Skin of body (tissue), 3 donors: ENCODE measurements at places on chromosomes 12 and 14.

- DNase-seq = no peak
Observed at GRCh38 chr12:130818272-130818634, 20.8 kb downstream of the STX2 start.

DNA sequence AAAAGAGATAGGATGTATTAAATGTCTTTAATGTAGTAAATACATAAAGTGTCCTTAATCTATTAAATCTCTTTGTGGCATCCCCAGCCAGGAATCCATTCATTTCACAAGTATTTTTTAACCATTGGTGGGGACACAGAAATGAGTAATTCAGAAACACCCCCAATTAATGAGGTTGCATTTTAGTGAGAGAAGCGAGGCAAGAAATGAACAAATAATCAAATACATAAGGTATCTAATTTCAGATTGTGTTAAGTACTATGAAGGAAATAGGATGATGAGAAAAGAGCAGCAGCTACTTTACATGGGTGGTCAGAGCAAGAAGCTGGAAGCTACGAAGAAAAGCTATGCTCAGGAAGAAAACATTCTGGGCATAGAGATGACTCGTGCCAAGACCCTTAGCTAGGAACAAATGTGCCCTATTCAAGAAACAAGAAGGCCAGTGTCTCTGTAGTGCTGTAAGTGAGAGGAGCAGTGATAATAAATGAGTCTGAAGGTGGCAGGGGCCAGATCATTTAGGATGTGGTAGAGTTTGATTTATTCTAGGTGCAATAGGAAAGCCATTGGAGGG lies 60.5 kb upstream of the IGF1 start:
- DNase-seq = no peak

GRCh38 chr14:75877292-75877691 lies 104.5 kb downstream of the TGFB3 start:
- DNase-seq = peak; percentile 49

DNA sequence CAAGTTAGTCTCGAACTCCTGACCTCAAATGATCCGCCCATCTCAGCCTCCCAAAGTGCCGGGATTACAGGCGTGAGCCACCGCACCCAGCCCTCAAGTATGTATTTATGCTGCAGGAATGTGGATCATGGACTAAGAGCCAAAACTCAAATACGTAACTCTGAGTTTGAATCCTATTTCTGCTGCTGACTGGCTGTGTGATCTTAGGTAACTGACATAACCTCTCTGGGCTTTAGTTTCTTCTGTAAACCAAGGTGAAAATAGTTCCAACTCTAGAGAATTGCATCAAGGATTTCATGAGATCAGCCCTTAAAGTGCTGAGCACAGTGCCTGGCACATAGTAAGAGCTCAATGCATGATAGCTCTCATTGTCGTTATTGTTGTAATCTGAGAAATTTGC lies 37.4 kb downstream of the HSPB8 start:
- no peak for DNase-seq

- DNase-seq = no peak
Observed at GRCh38 chr14:102140750-102141145, 1.1 kb downstream of the WDR20 start.

GRCh38 chr14:36162267-36162666 lies 14.3 kb downstream of the PTCSC3 start:
- no peak for DNase-seq

DNA sequence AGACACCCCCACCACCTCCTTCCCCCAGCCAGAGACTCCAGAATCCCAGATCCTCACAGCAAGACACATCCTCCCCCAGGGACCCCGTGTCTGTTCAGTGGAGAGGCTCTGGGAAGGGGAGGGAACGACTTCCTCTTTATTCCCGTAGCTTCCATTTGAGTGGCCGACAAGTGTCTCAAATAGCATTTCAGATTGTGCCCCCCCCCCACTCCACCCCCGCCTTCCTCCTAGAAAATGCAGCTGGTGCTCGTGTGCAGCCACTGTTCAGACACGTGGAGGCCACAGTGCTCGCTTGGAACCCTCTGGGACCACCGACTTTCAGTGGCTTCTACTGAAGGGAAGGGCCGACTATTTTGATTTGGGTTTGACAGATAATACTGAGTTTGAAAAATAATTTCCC lies 14.3 kb downstream of the PPP2R5C start:
- DNase-seq = no peak

GRCh38 chr12:62629971-62630739 lies 163.5 kb downstream of the MON2 start:
- DNase-seq = no peak

- DNase-seq = no peak
Observed at GRCh38 chr14:102602421-102603292, 10.2 kb downstream of the RCOR1 start.

- DNase-seq = no peak
Observed at GRCh38 chr14:35229084-35229791, 62.9 kb upstream of the PSMA6 start.

DNA sequence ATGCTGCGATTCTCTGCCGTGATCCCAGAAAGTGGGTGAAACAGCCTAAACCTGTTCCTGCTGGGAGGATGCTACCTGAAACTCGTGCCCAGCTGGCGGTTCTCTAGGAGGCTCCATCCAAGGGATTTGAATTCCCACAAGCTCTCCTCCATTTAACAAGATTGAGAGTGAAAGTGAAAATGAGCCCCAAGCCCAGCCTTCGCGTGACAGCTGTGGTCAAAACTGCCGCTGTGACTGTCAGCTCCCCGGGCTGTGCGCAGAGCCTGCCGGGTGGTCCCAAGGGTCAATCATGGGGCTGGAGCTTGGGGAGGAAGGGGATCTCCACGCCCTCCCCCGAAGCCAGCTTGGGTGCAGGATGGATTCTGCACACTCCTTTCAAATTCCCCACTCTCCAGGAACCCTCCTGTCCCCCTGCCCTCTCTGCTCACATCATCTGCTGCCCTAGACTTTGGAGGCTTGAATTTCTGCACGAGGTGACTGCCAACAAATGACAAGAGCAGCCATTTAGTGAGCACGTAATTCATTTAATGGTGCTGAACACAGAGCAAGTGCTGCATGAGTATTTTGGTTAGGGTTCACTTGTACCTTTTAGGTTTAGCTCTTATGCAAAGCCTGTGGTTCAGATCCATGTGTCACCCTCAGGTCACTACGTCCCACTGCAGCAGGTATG lies 5.3 kb downstream of the ASB2 start:
- DNase-seq = no peak

DNA sequence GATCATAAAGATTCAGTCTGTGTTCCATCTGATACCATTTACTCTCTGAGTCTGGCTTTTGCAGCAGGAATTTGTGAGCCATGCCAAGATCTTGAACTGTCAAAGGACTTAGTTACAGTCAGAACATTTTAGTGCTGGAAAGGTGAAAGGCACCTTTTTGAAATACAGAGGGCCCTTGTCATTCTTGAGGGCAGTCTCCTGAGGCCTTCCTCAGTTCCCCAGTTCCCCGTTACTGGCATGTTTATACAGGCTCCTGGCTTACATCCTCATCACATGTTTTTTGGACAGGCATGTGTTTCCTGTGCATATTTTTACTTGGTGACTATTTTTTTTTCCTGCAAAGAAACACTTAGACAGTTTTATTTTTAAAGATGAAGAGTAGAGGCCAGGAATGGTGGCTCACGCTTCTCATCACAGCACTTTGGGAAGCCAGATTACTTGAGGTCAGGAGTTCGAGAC lies 21.0 kb downstream of the CFAP54 start:
- peak; percentile 20 for DNase-seq

GRCh38 chr14:99502989-99503421 lies 21.8 kb downstream of the CCNK start:
- DNase-seq = no peak

DNA sequence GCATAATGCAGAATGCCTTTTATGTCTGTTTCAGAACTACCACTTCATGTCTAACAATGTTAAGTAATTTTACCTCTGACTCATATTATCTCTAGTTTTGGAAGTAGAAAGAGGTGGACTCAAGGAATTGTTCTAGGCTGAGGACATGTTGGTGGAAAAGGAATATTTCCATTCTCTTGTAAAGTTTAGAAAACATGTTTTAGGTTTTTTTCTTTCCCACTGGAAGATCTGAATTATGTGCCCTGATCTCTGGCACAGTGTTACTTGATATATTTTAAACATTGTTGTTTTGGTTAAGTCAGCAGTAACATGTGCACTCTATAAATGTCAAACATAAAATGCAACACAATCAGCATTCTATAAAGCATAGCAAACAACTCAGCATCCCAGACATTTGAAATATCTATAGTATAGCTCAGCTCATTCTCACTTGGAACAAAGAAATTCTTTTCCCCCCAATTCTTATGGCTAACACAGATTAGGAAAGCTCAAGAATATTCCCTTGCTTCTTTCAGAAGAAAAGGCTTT lies 202.3 kb downstream of the STXBP6 start:
- DNase-seq = no peak

- no peak for DNase-seq
Observed at GRCh38 chr12:68559246-68559645, 51.5 kb upstream of the RAP1B start.

GRCh38 chr12:87317302-87317701 lies 711.9 kb downstream of the C12orf50 start:
- DNase-seq = no peak

- DNase-seq = peak; percentile 91
Observed at GRCh38 chr14:68140076-68140741, 320.6 kb downstream of the RAD51B start.
